ENCODE measurements at places on chromosomes 5 and 9.

- DNase-seq = no peak
These were observed 1.8 kb downstream of the RALGDS start for GRCh38 chr9:133119103-133119845.

DNA sequence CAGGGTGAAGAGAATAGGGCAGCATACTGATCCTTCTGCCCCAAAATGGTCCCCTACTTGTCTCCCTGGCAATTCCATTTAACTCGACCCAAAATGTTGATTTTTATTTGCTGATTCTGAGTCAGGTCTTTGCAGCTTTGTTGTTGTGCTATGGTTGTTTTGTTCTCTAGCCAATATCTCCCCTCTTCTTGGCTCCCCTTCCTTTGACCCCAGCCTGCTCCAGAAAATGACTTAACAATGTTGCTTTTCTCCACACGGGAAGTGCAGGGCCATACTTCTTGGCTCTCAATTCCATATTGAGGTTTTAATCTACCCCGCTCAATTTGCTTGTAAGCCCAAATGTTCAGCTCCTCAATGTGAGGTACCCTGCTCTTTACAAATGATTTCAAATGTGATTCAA is 330.0 kb downstream of the RASEF start:
- DNase-seq = no peak

DNA sequence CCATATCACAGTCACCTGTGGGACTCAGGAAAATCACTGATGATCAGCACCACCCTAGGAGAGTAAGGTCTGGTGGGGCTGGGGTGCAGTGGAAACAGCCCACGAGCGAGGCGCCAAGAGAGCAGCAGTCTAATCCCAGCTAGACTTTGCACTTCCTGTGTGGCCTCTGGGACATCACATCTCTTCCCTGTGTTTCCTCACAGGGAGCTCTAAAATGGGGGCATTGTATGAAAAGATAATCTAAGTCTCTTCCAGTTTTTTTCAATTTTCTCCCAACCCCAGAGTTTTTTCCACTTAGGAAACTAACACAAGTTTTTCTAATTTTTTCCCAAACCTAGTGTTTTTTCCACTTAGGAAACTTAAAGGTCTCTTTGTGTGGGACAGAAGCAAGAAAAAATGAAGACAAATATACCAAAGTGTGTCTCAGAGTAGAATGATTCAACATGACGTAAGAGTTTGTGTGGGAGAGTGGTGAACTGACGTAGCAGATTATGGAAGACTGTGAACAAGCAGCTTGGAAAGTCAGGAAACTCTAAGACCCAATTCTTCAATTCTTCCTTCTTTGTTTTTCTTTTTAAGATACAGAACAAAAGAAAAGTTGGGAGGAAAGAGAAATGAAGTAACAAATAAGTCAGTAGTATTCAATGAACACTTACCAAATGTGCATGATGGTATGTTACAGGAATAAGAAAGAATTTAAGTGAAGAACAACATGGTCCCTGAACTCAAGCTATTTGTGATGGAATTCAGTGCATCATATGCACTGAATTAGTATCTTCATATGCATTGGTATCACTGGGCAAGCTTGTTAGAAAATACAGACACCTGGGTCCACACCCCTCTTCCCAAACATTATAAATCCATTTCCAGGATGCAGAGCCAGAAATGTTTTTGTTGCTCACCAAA is 51.3 kb downstream of the LHFPL2 start:
- DNase-seq = no peak

DNA sequence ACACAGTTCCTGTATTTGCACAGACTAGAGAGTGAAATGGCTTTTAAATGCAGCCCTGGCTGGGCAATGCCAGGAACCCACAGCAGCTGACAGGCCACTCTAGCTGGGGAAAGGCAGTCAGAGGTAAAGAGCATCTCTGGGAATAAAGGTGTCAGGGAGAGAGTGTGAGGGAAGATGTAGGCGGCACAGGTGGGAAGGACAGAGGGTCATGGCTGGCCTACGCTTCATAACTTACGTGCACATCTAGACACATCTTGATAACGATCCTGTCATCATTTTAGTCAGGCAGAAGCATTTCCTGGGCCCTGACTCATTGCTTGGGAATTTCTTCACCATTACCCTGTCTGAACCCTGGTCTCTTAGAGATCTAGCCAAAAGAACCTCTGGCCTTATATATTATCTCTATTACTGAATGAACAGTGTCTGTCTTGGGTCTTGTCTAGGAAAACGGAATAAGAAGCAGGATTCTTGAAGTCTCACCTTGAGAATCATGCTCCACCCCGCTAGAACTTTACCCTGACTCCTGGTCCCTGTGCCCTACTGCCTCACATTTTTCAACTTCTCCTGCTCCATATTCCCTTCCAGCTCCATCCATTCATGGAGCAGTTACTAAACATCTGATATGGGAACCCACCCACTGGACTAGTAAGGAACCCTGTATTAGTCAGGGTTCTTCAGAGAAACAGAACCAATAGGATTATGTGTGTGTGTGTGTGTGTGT is 106.4 kb upstream of the ELL2 start:
- no peak for DNase-seq

GRCh38 chr5:65926276-65926783 is at the start of gene ERBIN:
Gene ERBIN (plus strand): TSS chr5:65926575. CDS start chr5:65992719, 66,144 bp downstream.
- peak; percentile 72 for DNase-seq

DNA sequence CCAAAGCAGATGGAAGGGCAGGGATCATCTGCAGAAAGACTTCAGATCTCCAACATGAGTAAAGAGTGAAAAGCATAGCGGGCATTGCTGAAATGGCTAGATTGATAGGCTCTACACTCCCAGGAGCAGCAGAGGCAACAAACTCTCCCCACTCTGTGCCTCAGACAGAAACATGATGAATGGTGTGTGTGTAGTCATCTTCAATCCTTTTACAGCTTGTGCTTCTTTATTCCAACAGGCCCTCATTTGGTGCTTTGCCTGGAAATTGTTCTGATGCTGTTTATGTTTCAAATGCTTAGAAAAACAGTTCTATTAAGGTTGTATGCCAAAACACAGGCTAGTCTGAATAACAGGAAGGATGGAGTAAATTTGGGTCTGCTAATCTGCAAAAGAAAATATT is 176.2 kb downstream of the DMRTA1 start:
- no peak for DNase-seq

- no peak for DNase-seq
These were observed 51.1 kb downstream of the NUDT12 start for GRCh38 chr5:103511554-103511885.

GRCh38 chr5:35902046-35902672 is 36.3 kb downstream of the CAPSL start:
- DNase-seq = no peak

DNA sequence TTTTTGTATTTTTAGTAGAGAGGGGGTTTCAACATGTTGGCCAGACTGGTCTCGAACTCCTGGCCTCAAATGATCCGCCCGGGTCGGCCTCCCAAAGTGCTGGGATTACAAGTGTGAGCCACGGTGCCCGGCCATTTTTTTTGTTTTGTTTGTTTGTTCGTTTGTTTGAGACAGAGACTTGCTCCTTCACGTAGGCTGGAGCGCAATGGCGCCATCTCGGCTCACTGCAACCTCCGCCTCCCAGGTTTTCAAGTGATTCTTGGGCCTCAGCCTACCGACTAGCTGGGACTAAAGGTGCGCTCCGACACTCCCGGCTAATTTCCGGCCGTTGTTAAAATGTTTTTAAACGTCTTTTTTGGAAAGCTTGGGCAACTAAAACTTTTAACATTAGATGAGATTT is 54.0 kb downstream of the SHOC1 start:
- no peak for DNase-seq

- no peak for DNase-seq
These were observed 12.8 kb upstream of the PANK3 start for GRCh38 chr5:168592014-168592368.

- no peak for DNase-seq
These were observed 105.3 kb upstream of the COL5A1 start for GRCh38 chr9:134536101-134536900.

GRCh38 chr9:32928145-32928763 is 73.2 kb downstream of the APTX start:
- DNase-seq = no peak

GRCh38 chr5:132020568-132021339 is 9.3 kb upstream of the ACSL6 start:
- DNase-seq = peak; percentile 37

GRCh38 chr9:77290373-77290772 is 113.0 kb downstream of the VPS13A start:
- no peak for DNase-seq

GRCh38 chr5:91438871-91439270 is 55.8 kb upstream of the ARRDC3 start:
- DNase-seq = no peak

DNA sequence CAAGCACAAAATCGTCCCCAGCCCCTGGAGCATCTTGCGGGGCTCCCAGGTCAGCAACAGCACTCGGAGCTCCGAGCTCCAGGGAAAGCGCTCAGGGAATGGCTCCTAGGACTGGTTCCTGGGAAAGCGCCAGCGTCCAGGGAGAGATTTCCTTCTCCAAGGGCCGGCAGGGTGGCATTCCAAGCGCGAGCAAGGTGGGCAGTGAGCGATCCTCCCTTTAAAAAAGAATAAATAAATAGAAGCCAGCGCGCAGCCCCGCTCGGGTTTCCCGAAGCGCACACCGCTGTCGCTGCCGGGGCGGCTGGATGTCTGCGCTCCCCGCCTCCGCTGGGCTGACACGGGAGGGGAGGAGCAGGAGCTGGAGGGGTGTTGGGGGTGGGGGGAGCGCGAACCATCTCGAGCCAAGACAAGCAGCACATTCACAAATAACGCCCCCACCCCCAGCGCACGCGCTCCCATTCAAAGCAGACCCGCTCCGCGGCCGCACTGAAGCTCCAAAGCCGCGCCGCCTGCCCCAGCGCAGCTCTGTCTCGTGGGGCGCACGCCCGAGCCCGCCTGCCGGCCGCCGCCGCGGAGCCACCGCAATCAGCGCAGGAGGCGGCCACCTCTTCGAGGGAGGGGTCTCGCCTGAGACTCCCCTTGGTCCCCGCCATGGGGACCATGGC is 327.4 kb downstream of the SH3GL2 start:
- DNase-seq = no peak

GRCh38 chr5:37787742-37788141 is 52.1 kb downstream of the GDNF start:
- DNase-seq = no peak

All from CD8-positive, alpha-beta T cell (primary cell).